Cardiac muscle cell (in vitro differentiated cells and primary cell): ENCODE measurements at places on chromosomes 1 and 21. TPM values are rescaled to one million over a fixed set of nuclear protein-coding genes. Genes with fewer than 3 reads are reported as not detected.
A peak's percentile ranks its signal among the peaks of the same experiment; 100 is the strongest.

MAP3K21 gene
- 0.70 and 0.92 TPM in 2 replicates for polyA plus RNA-seq

CLCN6 gene
- 15.8 and 31.8 TPM in 2 replicates for polyA plus RNA-seq

CR1 gene
- polyA plus RNA-seq: not detected in 2 replicates

HSF2BP gene
- 0.22 and 1.8 TPM in 2 replicates for polyA plus RNA-seq

SPATA46 gene
- polyA plus RNA-seq: not detected in 2 replicates

FAM167B gene
- 1.2 and 4.6 TPM in 2 replicates for polyA plus RNA-seq

EPHB2 gene
- polyA plus RNA-seq: 38.8 and 58.8 TPM in 2 replicates

CYP2J2 gene
- 3.4 and 7.7 TPM in 2 replicates for polyA plus RNA-seq

SH3D21 gene
- polyA plus RNA-seq: 13.5 and 22.8 TPM in 2 replicates

GRCh38 chr1:239387304-239388158, 1.2 kb downstream of the CHRM3 start:
- H3K4me3 ChIP-seq: peak overlapping the region; percentile 27
- no peaks in the 10 kb centered on the region for H3K4me1 ChIP-seq
- DNase-seq: no peak
- no peak overlapping the region for H3K27ac ChIP-seq

DNA sequence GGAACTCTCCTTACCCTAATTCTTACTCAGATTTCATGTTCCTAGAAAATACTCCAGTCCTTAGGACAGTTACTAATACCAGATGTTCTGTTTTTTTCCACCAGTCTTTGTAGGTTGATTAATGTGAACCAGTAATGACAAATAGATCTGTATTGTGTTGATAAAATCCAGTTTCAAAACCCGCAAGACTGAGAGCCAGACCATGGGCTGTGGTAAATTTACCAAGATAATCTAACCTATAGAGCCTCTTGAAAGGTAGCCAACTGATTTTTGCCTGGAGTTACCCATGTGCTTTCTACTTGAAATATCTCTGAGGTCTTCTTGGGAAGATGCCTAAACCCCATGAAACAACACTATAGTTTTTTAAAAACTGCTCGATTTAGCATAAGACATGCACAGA, 46.5 kb upstream of the CDC7 start:
- DNase-seq: peak; percentile 34
- H3K27ac ChIP-seq: no peak overlapping the region
- H3K4me1 ChIP-seq: no peaks in the 10 kb centered on the region
- H3K27me3 ChIP-seq: no peaks in the 10 kb centered on the region
- no peaks in the 10 kb centered on the region for H3K36me3 ChIP-seq
- H3K4me3 ChIP-seq: no peak overlapping the region

GRCh38 chr1:223771814-223772770, 59.8 kb downstream of the CAPN2 start:
- peaks cover 11% of the 10 kb centered on the region for H3K36me3 ChIP-seq
- no peaks in the 10 kb centered on the region for H3K27me3 ChIP-seq
- peaks cover 29% of the 10 kb centered on the region for H3K4me1 ChIP-seq
- H3K27ac ChIP-seq: peak overlapping the region; percentile 80

GRCh38 chr1:14928412-14928811, 225.1 kb upstream of the TMEM51 start:
- no peak overlapping the region for H3K4me3 ChIP-seq
- H3K36me3 ChIP-seq: no peaks in the 10 kb centered on the region
- peaks cover 9% of the 10 kb centered on the region for H3K4me1 ChIP-seq
- no peaks in the 10 kb centered on the region for H3K27me3 ChIP-seq
- peak; percentile 73 for DNase-seq
- no peak overlapping the region for H3K27ac ChIP-seq

DNA sequence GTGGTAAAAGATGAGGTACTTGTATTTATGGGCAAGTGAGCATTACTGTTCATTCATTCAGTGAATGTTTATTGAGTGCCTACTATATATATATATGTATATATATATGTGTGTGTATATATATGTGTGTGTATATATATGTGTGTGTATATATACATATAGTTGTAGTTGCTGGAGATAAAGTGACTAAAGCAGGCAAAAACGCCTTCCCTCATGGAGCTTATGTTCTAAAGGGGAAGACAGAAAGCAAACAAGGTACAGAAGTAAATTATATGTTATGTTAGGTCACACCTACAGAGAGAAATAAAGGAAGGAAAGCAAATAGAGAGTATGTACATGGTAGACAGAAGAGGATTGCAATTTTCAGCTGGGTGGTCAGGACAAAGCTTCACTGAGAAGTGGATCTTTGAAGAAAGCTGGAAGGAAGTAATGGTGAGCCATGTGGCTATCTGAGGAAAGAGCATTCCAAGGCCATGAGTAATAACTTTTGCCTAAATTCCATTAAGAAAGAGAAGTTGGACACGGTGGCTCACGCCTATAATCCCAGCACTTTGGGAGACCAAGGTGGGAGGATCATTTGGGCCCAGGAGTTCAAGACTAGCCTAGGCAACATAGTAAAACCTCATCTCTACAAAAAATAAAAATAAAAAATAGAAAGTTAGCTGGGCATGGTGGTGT, 33.5 kb upstream of the KLF17 start:
- H3K4me3 ChIP-seq: no peak overlapping the region
- H3K36me3 ChIP-seq: no peaks in the 10 kb centered on the region
- no peaks in the 10 kb centered on the region for H3K27me3 ChIP-seq

DNA sequence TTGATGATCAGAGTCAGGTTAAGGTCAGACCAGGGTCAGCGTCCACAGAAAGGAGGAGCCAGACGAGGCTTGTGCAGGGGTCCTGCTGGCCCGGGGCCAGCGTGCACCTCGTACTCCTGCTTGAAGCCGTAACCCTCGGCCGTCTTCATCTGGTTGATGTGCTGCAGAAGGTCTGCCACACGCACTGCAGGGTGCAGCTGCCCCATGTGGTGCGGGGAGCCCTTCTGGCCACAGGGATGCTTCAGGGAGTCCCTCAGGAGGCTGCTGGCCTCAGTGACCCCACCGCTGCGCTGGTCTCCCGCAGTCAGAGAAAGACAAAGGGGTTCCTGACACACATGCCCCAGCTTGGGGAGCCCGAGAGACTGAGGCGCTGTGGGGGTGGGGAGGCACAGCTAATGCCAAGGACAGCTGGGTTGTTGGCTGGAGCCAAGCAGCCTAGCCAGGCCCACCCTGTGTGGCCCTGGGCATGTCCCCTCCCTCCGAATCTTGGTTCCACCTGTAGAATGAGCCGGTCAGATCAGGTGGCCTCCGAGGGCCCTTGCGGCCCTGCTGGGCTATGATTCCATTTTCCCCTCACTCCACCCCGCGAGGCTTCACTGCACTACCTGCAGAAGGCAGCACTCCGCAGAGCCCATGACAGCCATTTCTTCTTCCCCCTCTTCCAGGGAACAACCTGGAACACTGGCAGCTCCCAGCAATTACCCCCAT, 251.9 kb downstream of the PTPRU start:
- no peak for DNase-seq
- no peaks in the 10 kb centered on the region for H3K27me3 ChIP-seq
- H3K27ac ChIP-seq: no peak overlapping the region
- no peak overlapping the region for H3K4me3 ChIP-seq

- H3K36me3 ChIP-seq: no peaks in the 10 kb centered on the region
- H3K4me3 ChIP-seq: no peak overlapping the region
- DNase-seq: no peak
These were observed 35.1 kb downstream of the NUAK2 start for GRCh38 chr1:205286335-205286950.

DNA sequence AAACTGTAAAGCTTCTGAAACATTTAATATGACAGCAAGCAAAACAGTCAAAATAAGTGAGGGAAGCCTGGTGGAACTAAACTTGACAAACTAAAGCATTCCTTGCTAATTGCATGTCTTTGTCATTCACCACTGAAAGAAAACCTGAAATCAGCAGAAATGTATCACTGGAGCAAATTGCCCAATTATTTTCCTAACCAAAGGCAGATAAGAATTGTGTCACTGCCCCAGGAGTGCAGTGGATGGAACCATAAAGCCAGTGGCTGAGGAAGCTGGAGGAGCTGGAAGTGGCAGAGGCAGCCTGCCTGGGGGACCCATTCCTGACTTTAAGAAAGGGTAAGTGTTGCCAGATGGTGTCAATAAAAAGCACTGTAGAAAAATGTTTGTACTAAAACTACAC, 2.7 kb upstream of the SLC30A10 start:
- H3K36me3 ChIP-seq: no peaks in the 10 kb centered on the region
- no peaks in the 10 kb centered on the region for H3K4me1 ChIP-seq
- H3K27me3 ChIP-seq: peaks cover 46% of the 10 kb centered on the region
- no peak overlapping the region for H3K27ac ChIP-seq
- no peak overlapping the region for H3K4me3 ChIP-seq
- peak; percentile 12 for DNase-seq

DNA sequence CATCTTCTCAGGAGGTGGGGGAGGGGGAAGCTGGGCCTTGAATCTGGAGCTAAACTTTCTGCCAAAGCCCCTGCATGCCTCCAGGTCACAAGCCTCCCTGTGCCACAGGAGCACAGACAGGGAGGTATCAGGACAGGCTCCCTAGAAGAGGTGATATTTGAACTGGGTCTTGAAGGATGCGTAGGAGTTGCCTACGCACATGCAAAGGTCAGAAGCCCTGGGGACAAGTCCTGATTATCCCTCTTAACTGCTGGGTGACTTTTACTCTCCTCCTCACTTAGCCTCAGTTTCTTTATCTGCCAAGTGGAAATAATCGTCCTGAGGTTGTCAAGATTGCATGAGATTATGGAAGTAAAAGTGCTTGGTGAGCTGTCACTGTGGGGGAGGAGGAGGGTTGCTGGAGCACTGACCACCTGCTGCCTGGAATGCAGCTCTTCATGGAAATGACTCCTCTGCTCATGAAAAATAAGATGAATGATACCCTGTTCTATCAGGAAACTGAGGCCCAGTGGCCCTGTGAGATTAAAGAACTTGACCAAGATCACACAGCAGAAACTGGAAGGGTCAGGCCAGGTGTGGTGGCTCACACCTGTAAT, 50.6 kb upstream of the LAPTM5 start:
- no peaks in the 10 kb centered on the region for H3K27me3 ChIP-seq
- no peak for DNase-seq
- peaks cover 23% of the 10 kb centered on the region for H3K4me1 ChIP-seq
- H3K27ac ChIP-seq: no peak overlapping the region
- H3K4me3 ChIP-seq: no peak overlapping the region

DNA sequence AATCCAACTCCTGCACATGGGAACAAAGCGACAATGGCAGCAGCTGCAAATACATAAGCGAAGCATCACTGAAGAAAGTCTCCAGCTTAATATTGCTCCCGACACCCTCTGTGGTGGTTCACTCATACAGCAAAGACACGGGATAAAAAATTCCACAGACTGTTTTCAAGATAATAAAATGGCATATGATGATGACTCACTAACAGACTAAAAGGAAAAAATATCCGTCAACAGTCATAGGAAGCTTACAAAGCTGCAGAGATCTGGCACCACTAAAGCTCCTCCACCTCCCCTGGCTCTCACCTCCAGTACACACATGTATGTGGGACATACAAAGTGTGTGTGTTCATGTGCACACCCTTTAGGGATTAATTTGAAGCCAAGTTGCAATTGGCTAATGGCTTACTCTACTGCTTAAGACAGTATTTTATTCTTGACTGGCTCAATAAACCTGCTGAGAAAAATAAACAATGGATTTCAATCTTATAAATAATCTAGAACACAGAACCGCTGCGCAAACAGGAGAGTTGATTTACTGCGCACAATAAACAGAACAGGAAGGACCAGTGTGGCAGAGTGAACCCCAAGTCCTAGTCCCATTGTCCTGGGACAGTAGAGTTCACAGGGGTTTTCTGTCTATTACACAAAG, 94.4 kb downstream of the SLC45A1 start:
- H3K4me3 ChIP-seq: no peak overlapping the region
- peaks cover 29% of the 10 kb centered on the region for H3K4me1 ChIP-seq
- no peaks in the 10 kb centered on the region for H3K36me3 ChIP-seq
- H3K27me3 ChIP-seq: no peaks in the 10 kb centered on the region

GRCh38 chr1:202681736-202682420, 28.4 kb downstream of the SYT2 start:
- no peak overlapping the region for H3K4me3 ChIP-seq
- no peak overlapping the region for H3K27ac ChIP-seq
- no peaks in the 10 kb centered on the region for H3K27me3 ChIP-seq
- no peaks in the 10 kb centered on the region for H3K4me1 ChIP-seq
- no peak for DNase-seq
- H3K36me3 ChIP-seq: no peaks in the 10 kb centered on the region

DNA sequence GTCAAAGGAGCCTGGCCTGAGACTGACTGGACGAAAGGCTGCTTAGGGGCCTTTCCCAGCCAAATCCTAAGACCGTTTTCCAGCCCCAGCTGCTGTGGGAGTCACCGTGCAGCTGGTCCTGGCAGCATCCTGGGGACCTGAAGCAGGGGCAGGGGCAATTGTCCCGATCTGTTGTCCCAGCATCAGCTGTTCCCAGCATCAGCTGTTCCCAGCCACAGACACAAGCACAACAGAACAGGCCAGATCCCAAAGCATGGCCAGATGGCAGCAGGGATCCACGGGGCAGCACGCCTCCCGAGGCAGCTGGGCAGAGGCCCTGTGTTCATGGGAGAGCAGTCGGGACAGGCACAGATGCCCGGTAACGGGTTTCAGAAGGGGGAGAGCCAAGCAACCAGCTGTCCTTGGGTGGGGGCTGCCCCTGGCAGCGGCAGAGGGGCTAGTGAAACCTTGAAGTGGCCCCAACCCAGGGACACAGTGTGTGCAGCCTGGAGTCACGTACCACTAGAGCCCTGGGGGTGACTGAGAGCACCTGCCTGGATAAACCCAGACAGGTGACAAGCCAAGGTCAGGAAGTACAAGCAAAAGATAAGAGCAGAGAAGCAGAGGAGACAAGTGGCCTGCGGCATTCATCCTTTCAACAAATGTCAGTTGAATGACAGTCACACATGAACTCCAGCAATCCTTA, 13.3 kb downstream of the CELA2B start:
- H3K27ac ChIP-seq: peak overlapping the region; percentile 64
- H3K4me1 ChIP-seq: peaks cover 41% of the 10 kb centered on the region
- no peaks in the 10 kb centered on the region for H3K36me3 ChIP-seq
- no peak overlapping the region for H3K4me3 ChIP-seq

DNA sequence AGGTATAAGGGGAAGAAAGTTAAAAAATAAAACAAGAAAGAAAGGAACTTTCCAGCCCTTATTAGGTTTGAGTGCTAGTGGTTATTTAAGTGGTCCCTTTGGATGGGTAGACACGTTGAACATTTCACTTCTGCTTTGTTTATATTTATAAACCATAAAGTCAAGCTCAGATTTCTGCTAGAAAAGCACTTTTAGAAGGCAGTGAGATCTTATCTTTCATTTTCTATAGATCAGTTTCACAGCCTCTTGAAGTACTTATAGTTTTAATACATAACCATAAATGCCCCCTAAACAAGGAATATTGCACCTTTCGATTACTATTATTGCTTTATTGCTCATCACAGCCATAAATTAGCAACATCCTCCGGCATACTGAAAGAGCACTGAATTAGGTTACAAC, 446.8 kb upstream of the PLXNA2 start:
- H3K36me3 ChIP-seq: no peaks in the 10 kb centered on the region
- no peaks in the 10 kb centered on the region for H3K4me1 ChIP-seq
- H3K27ac ChIP-seq: no peak overlapping the region
- no peak overlapping the region for H3K4me3 ChIP-seq
- H3K27me3 ChIP-seq: no peaks in the 10 kb centered on the region

- no peaks in the 10 kb centered on the region for H3K4me1 ChIP-seq
- H3K36me3 ChIP-seq: no peaks in the 10 kb centered on the region
- no peak overlapping the region for H3K27ac ChIP-seq
- no peak for DNase-seq
- no peak overlapping the region for H3K4me3 ChIP-seq
These were observed 124.8 kb upstream of the GRIK3 start for GRCh38 chr1:37159102-37159501.
